ENCODE measurements at places on chromosomes 1 and 21.

GRCh38 chr1:60922304-60922703, 160.1 kb upstream of the NFIA start:
- no peak for DNase-seq

DNA sequence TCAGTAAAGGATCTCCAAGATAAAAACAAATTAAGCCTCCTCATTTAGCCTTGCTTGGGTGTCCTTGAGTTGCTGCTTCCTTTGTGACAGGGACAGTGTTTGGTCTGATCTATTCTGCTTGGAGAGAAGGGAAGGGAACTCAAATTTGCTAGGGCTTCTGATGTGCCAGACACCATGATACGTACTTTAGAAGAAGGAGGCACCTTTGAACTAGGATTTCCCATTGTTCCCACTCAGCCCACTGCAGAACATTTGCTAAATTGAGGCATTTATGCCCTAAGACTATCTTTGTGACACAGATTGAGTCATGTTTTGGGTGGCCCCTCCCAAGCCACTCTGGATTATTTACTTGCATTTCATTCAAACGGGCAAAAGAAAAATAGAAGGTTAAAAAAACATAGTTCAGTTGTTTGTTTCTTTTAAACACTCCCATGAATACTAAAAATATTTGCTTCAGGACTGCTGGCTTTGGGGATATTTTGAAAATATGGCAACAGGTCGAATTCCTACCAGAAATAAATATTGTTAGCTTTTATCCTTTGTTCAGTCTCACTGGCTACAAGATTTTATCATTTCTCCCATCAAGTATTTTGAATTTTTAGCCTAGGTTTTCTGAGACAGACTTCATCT, 81.9 kb upstream of the WLS start:
- DNase-seq, result no peak

DNA sequence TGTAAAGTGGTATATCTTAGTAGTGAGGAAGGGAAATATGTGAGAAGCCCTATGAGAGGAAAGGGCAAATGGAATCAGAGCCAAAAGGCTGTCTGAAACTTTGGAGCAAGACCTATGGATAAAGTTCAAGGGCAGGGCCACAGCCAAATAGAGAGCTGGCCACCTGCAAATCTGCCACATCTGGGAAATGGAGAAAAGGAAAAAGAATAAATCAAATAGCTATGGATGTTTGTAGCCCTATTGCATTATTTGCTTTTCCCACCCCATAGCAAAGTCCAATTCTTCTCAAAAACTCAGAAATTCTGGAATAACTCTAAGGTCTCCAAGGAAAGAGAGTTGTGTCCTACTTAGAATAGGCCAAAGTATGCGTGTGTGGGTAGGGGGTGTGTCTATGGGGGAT, 4.0 kb upstream of the HLX start:
- DNase-seq, result no peak

- DNase-seq, result no peak
Observed at GRCh38 chr1:7508934-7509519, 262.1 kb upstream of the VAMP3 start.

- DNase-seq, result no peak
Observed at GRCh38 chr1:3557366-3557765, 53.9 kb downstream of the MEGF6 start.

DNA sequence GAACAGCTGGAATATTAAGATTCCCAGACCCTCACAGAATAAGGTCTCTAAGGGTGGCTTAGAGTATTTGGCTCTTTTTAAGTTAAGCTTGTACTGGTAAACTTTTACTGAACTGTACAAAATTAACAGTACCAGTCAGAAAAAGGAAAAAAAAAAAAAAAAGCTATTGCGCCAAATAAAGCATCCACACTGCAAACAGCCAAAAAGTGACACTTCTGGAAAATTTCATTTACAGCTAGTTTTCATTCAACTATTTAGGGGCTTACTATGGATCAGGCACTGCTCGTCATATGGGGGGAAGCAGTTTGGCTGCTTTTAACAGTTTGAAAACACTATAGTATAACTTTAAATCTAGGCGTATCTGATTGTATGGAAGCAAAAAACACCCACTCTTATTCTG, 139.6 kb downstream of the EIF4G3 start:
- DNase-seq, result no peak

DNA sequence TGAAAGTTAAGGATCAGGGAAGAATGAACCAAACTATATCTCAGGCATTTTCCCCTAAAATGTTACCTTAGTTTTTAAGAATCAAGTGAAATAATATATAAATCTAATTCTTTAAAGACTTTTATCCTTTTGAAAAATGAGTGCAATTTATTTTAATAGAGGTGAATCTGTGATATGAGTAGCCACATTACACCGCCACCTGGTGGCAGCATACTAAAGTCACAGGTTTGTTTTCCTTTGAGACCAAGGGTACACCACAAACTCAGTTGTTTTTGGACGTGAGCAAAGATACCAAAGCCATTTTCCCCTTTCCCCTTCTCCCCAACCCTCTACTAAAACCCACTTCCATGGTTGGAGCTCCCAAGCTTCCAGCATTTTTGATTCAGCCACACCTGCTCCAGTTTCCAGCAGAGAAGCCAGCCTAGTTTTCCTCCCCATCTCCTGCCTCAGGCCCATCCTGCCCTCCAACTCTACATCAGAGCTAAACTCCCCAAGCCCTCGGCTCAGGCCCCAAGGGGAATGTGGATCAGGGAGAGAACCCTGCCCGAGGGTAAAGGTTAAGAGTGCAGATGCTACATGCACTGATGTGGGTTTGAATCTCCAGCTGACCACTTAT, 22.9 kb upstream of the LDLRAP1 start:
- peak; percentile 65 for DNase-seq

DNA sequence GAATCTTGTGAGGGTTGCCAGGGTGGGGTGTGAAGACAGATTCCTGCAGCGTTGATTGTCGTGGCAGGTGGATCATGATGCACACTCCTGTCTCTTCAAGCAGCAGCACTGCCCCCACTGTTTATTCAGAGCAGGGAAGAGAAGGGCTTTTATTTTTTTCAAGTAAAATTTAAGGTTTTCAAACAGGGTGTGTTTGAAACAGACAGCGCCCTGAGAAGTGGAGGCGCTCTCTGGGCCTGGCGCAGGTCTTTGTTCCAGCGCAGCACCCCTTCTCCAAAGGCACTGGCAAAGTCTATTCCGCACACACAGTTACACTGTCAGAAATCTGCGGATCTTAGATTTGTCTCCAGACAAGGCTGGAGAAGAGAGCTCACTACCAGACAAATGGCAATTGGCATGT, 7.0 kb downstream of the C1orf53 start:
- DNase-seq, result no peak

DNA sequence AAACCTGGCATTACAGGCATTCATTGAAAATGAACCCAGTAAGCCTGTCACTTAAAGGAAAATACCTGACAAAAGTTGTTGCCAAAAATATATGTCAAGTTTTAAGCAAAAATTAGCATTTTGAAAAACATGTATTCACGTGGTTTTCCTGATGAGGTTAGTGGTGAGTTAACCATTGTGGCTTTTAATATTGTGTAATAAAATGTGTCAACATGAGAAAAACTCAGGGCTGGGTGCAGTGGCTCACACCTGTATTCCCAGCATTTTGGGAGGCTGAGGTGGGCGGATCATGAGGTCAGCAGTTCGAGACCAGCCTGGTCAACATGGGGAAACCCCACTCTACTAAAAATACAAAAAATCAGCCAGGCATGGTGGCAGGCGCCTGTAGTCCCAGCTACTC, 731.4 kb downstream of the KCNT2 start:
- no peak for DNase-seq

- DNase-seq, result peak; percentile 31
Observed at GRCh38 chr1:18949686-18950400, 6.6 kb downstream of the IFFO2 start.

- DNase-seq, result no peak
Observed at GRCh38 chr1:234614081-234614489, 4.1 kb upstream of the IRF2BP2 start.

GRCh38 chr1:190098107-190098506, 379.6 kb downstream of the BRINP3 start:
- no peak for DNase-seq

DNA sequence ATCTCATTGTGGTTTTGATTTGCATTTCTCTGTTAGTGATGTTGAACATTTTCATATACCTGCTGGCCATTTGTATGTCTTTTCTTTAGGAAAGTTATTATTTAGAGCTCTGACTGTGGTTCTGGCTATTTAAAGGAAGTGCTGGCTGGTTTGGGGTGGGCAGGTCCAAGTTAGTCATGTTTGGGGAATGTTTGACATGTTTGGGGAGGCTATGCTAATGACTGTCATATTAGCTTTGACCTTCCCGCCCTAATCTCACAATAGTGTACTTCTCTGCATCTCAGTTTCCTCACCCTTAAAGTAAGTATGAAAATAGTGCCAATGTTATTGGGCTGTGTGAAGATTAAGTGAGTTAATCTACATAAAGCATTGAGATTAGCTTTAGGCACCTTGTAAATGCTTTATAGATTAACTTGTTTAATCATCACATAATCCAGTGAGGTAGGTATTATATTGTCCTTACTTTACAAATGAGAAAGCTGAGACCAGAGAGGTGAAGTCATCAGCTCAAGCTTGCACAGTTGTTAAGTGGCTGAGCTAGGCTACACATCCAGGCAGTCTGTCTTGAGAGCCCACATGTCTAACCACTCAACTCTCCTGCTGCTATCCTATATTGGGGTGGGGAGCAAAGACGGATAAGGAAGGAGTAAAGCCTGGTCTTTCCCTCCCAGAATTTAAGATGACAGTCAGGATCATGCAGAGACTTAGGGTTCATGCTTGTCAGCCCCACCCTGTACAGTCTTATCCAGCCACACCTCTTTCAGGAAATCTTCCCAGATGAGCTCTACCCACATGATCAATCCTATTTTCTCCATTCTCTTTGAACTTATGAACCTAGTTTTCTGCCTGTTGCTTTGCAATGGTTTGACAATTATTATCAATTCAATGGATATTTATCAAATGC, 22.8 kb upstream of the CRNN start:
- DNase-seq, result no peak

- DNase-seq, result no peak
Observed at GRCh38 chr1:9833632-9834031, 9.9 kb upstream of the CLSTN1 start.

DNA sequence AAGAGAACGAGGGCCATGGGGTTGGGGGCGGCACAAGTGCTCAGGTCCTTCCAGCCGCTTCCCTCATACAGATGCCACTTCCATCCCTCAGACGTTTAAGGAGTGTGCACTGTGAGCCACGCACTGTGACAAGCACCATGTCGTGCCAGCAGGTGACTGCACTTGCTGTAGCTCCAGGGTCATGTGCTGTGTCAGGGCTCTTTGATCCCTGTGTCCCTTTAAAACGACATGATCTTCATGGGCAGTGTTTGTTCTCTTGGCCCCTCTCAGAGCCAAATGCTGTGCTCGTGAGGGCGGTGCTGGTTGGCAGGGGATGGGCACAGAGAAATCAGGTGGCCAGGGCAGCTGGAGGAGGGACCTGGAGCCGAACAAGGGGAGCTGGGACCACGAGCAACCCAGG, 19.9 kb downstream of the IL10RB start:
- DNase-seq, result no peak

- DNase-seq, result no peak
Observed at GRCh38 chr21:34298534-34299167, 65.2 kb upstream of the KCNE2 start.

DNA sequence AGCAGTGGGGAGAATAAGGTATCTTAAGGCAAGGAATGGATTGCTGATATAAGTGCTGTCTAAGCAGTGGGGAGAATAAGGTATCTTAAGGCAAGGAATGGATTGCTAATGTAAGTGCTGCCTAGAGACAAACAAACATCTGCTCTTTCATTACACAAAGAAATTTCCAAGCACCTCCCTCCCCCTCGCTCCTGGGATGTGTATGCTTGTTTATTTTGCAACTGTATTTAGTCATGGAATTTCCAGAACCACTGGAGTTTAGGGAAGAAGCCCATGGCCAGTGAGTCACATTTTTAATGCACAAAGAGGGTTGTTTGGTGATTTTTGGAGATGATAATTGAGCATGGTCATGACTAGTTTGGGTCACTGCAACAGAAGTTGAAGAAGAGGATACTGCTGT, 21.5 kb downstream of the PDPN start:
- no peak for DNase-seq

DNA sequence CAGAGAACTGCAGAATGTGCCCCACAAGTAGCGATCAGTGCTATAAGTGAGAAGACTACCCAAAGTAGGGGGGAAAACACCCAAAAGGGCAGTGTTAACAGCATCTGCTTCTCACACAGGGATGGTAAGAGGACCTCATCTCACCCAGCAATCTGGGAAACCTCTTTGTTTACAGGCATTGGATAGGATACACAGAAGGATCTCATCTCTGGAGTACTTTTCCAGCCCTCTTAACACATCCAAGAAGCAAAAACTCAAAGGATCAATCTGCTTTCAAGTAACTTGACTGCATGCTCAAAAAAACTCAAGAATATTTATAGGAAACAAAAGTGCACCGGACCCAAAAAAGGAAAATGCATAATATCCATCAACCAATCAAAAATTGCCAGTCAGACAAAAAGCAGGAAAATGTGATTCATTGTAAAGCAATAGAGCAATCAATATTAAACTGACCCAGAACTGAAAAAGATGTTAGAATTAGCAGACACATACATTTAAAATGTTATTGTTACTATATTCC, 311.0 kb upstream of the CXADR start:
- DNase-seq, result no peak

- peak; percentile 41 for DNase-seq
Observed at GRCh38 chr21:30831194-30831765, 1.7 kb upstream of the KRTAP7-1 start.

- peak; percentile 76 for DNase-seq
Observed at GRCh38 chr1:16187748-16188401, 24.6 kb downstream of the ARHGEF19 start.

DNA sequence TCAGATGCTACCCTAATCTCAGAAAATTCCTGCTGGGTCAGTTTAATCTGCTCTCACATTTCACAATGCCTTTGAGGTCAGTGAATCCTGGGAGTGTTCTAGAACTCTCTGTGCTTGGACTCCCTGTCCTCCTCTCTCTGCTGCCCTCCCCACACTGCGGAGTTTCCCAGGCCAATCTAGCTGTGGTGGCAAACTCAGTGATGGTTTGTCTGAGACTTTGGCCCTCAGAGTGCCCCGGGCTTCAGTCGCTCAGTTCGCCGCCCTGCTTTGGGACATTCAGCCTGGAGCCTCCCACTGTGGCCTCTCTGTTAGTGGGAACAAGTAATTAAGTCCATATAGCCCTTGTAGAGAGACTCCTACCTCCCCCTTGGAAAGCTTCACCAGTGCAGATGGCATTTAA, 7.1 kb downstream of the C1orf226 start:
- no peak for DNase-seq
